Activated CD4-positive, alpha-beta T cell treated with anti-CD3 and anti-CD28 coated beads, Interleukin-2, amount 10 ng/mL, durations not matched to agents 24 days and 14 days (primary cell): ENCODE measurements at places on chromosomes 11 and 22. TPM values are rescaled to one million over a fixed set of nuclear protein-coding genes. Genes with fewer than 3 reads are reported as not detected.

DNA sequence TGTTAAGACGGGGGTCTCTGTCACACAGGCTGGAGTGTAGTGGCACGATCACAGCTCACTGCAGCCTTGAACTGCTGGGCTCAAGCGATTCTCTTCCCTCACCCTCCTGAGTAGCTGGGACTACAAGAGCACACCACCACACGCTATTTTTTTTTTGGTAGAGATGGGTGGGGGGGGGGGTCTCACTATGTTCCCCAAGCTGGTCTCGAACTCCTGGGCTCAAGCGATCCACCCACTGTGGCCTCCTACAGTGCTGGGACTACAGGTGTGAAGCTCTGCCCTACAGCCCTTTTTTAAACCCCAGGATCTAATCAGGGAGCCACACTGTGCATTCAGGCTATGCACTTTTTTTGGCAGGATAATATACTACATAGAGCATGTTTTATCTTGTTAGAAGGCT is 1.4 kb upstream of the DHCR7 start:
- H3K27me3 ChIP-seq: no peaks in the 10 kb centered on the region
- peaks cover 46% of the 10 kb centered on the region for H3K36me3 ChIP-seq
- H3K4me1 ChIP-seq: peaks cover 56% of the 10 kb centered on the region
- H3K4me3 ChIP-seq: peak overlapping the region; percentile 93
- peak overlapping the region; percentile 89 for H3K27ac ChIP-seq

- DNase-seq: no peak
- no peak overlapping the region for H3K4me3 ChIP-seq
- H3K27ac ChIP-seq: no peak overlapping the region
- H3K36me3 ChIP-seq: no peaks in the 10 kb centered on the region
Observed at GRCh38 chr11:16982809-16983208, 31.4 kb downstream of the PLEKHA7 start.

Gene TRIM48
- not detected in 2 replicates for total RNA-seq

Gene ZNRF3
- 2.0 and 2.3 TPM in 2 replicates for total RNA-seq
